Tongue (tissue), 3 donors: ENCODE measurements at places on chromosomes 13 and 19.

DNA sequence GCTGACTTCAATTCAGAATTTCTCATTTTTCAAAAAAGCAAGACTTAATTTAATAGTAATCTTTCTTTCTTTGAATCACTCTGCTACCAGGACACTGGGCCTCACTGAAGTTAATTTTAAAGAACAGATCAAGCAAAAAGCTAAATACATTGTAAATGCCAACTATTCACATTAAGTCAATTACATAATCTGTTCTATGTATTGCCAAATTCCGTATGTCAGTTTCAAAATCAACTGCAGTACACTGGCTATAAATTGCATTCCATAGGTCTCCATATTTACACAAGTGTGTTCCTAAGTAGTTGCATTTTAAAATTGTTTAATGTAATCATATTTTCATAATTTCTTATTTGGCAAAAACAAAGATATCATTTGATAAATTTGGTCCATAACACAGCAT lies 10.1 kb downstream of the FOXO1 start:
- no peak for DNase-seq

GRCh38 chr19:5182751-5183150 lies 157.9 kb downstream of the PTPRS start:
- DNase-seq: peak; percentile 45

DNA sequence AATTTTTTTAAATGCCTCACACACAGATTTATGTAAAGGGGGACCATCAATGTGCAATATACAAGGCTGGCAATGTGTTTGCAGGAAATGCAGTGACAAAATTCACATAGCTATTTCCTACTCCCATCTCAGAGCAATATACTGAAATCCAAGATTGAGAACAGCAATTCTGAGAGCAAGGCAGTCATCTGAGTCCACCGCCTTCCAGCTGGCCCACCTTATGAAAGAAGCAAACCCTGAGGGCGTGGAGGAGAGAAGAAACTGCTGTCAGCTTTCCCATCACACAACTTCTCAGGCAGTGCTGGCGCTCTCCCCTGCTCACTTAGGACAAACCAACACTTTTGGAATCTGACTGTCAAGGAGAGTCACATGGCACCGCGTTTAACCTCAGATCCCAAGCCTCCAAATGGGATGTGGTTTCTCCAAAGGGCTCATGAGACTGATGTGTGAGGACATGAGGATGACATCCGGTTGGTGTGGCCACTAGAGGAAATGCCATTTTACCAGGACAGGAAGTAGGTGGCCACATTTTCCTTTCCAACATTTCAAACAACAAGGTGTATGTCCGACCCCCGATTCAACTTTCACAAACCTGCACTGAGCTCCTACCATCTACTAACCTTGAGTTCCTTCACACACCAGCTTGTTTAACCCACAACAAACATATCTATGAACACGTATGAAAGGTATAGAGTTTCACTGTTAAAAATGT lies 3.7 kb upstream of the DOCK9 start:
- no peak for DNase-seq

DNA sequence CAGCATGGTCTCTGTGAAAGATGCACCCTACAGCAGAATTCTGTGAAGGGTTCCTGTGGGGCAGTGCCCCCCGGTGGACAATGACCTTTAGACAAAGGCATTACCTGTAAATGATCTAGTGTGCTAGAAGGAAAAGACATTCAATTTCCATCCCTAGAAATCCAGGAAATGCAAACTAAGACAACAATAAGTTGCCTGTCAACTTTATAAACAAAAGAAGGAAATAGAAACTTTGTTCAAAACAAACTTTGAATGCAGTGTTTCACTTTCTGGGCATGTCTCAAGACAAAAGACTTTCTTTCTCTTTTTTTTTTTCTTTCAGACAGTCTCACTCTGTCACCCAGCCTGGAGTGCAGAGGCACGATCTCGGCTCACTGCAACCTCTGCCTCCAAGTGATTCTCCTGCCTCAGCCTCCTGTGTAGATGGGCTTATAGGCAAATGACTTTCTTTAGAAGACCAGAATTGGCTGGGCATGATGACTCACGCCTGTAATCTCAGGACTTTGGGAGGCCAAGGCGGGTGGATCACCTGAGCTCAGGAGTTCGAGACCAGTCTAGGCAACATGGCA lies 15.5 kb downstream of the TEX101 start:
- DNase-seq: peak; percentile 57

DNA sequence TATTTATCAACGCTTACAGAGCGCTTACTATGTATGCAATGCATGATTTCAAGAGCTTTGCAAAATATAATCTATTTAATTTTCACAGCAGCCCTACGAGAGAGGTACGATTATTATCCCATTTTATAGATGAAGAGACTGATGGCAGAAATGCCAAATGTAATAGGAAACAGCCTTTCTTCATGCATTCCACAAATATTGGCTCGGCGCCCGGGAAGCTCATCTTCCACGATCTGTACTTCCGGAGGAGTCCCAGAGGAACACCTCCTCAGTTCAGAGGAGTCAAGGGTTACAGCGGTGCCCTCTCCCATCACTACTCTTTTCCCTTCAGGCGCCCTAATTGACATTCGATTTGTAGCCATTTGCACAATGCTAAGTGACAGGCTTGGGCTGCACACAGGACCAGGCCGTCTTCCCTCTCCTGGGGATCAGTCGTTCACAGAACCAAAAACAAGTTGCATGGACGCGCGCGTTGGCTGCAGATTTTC lies 1.1 kb upstream of the ARHGAP35 start:
- DNase-seq: peak; percentile 83

DNA sequence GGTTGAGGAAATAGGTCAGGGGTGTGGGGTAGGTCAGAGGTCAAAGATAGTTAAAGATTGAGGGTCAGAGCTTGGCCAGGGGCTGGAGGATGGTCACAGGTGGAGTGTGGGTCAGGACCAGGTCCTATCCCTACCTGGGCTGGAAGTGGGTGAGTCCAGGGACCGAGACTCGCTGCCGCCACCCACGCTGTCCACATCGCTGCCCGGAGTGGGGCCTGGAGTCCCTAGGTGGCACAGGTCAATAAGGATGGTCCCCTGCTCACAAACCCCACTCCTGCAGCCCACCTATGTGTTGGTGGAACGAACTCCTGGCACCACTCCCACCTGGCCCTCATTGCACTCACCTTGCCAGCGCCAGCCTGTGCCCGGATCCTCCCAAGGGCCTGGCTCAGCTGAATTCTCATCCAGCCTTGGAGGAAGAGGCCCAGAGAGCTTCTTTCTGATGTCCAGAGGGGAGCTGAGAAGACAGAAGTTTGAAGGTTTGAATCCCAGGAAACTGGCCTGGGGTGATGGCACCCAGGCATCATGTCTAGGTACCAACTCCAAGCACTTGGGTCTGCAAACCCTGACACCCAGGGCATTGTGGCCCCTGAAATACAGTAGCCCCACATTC lies 6.8 kb downstream of the GMIP start:
- DNase-seq: no peak

DNA sequence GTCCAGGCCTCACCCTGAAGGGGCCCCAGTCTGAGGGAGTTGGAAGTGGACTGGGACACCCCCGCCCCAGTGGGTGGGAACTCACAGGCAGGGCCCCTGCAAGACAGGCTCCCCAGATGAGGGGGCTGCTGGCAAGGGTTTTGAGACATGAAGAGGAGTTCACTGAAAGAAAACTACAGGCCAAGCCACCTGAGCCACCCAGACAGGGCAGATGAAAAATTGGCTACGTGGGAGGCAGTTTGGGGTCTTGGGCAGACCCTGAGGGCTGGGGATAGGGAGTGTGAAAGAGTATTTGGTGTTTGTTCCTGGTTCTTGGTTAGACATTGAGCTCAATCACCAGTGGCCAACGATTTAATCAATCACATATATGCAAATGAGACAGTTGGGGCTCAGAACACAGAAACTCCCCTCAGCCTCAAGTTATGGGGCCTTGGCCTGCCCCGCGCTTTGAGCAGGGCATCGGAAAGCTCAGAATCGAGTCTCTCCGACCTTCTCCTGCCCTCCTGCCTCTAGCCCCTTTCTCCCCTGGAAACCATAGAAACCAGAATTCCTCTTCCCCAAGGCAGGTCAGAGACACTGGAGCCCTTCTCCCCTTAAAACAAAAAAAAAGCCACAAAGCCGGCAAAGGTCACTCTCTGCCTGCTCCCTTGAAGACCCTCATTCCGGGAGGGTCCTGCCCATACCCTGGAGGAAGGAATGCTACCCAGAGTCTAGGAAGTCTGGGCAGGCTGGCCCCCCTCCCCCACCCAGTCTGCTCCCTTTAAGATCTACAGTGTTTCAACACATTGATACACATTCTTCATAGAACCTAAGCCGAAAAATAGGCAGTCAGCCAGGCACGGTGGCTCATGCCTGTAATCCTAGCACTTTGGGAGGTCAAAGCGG lies 1.3 kb upstream of the ISYNA1 start:
- no peak for DNase-seq

- peak; percentile 76 for DNase-seq
Measured at GRCh38 chr19:48963371-48964204, 1.5 kb upstream of the FTL start.

GRCh38 chr13:113057084-113057483 lies 48.5 kb upstream of the F7 start:
- DNase-seq: no peak

- no peak for DNase-seq
Measured at GRCh38 chr19:37361994-37362393, 8.9 kb upstream of the ZNF527 start.
